CD4-positive, alpha-beta T cell treated with Interleukin-6 at 100 ng/mL for 8 hours (primary cell): ENCODE measurements at places on chromosomes 3 and 15.

DNA sequence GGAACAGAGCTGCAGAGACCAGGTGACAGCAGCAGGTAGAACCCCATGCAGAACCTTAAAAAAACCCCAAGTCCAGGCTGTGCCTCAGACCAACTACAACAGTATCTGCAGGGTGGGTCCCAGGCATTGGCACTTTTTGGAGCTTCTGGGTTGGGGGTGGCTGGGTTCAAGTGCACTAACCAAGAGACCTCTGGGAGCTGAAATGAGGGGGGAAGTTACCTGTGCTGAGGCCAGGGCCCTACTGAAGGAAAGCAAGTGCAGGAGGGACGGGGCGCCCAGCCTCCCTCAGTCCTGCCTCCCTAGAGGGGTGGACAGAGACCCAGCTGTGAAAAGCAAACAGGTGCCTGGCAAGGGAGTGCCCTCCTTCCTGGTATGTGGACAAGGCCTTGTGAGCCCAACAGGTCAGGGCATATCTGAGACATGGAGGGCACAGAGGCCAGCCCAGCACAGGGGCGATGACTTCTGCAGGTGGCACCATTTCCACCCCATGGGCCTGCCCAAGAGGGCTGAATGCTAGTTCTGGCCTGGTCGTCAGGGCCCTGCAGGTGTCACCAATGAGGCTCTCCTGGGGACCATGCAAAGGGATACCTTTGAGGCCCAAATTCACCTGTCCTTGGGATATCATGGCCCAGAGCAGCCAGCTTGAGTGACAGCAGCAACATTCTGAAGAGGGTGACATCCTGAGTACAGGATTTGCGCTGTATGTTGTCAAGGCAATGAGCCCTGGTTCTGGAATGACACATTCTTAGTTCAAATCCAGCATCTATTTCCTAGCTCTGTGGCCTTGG lies 18.7 kb downstream of the CTSH start:
- DNase-seq: no peak

GRCh38 chr3:112769286-112769978 lies 77.2 kb downstream of the CD200R1L start:
- DNase-seq: no peak

GRCh38 chr15:97708252-97708651 lies 252.3 kb upstream of the ARRDC4 start:
- no peak for DNase-seq

DNA sequence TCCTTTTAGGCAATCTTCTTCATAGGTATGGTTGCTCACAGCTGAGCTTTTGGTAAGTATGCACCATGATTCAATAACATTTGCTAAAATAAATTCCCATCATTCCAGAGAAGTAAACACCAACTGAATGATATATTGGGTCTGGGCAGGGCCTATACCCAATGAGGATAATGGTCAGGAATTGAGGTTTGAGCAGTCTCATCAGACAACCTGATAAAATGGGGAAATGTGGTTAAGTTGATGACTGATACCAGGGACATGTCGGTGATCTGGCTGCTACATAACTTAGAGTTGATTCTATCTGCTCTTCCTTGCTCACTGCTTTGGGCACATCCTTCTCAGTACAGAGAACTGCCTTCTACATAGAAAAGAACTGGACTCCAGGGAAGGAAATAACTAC lies 92.9 kb downstream of the GPR156 start:
- DNase-seq: no peak

GRCh38 chr3:188780193-188781147 lies 391.3 kb upstream of the TPRG1 start:
- no peak for DNase-seq

GRCh38 chr3:141969711-141970110 lies 93.3 kb downstream of the ATP1B3 start:
- no peak for DNase-seq

DNA sequence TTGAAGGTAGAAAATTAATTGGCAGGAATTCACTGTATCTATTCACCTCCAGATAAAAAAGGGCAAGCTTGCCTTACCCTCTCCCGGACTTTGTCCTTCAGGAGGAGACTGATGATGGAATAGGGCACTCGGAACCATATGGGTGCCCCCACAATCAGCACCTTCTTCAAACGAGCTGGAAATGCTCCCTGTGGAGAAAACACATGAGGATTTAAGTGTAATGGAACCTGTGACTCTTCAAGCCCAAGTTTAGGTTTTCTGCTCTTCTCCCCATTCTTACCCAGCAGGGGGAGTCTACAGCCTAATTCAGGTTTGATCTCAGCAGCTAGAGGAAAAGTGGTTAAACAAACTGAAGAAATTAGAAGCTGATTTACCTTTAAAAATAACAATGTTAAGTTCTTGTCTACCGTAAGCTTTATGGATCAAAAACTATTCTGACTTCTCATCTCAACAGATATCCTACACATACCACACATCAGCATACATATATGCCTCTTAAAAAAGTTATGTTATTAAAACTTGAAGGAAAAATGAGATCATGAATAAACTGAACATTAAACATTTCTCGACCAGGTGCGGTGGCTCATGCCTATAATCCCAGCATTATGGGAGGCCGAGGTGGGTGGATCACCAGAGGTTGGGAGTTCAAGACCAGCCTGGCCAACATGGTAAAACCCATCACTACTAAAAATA lies 57.5 kb upstream of the SIN3A start:
- peak; percentile 40 for DNase-seq

DNA sequence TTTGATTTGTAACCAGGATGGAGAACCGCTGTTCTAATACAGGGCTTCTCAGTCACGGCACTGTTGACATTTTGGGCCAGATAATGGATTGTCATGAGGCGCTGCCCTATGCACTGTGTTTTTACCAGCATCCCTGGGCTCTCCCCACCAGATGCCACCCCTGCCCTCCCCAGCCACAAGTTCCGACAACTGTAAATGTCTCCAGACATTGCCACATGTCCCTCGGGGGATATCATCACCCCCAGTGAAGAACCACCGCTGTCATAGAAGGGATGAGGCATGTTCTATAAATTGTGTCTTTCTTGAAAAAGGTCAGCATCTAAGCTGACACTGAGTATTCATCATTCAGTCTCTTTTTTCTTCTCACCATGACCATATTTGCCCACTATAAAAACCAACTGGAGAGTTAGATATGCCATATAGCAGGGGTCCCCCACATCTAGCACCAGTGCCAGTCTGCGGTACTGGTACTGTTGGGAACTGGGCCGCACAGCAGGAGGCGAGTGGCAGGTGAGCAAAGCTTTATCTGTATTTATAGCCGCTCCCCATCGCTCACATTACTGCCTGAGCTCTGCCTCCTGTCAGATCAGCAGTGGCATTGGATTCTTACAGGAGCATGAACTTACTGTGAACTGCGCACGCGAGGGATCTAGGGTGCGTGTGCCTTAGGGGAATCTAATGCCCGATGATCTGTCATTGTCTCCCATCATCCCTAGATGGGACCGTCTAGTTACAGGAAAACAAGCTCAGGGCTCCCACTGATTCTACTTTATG lies 260.5 kb upstream of the ST8SIA2 start:
- DNase-seq: no peak

DNA sequence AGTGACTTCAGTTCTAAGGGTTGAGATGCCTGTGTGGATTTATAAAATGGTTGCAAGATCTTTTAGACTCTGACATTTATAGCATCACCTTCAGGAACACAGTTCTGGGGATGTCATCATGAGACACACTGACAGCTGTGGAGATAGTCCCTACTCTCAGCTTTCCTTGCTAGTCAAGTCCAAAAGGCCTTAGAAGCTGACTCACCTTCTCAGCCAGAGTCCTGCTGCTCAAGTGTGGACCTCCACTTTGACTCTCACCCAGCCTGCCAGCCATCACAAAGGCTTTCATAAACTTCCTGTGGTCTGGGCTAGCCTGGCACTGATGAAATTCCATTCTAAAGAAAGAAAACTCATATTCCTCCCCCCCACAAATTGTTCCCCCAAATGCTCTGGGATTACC lies 44.8 kb downstream of the TMEM39A start:
- DNase-seq: no peak

DNA sequence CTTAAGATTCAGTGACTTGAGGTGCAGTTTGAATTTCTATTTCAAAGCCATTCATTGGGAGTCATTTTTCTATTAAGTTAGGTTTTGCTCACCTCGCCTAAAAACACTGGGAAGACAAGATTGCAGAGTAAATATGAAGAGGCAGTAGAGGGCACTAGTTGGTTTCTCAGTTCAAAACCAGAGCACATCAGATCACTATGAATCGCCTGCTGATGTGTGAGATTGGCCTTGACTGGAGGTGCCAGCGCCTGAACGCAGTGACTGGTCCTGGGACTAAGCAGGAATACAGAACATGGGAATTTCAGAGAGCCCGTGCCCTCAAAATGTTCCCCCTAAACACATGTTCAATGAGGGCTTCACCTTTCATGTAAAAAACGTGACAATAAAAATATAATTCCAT lies 229.0 kb downstream of the ITPR1 start:
- DNase-seq: peak; percentile 38
